ENCODE measurements at places on chromosomes 1 and 21. TPM values are rescaled to one million over a fixed set of nuclear protein-coding genes. Genes with fewer than 3 reads are reported as not detected.

The RGS13 gene
- total RNA-seq: 5.0 TPM

The NR1I3 gene
- total RNA-seq: not detected

The OLFML2B gene
- 19.1 TPM for total RNA-seq

The CR2 gene
- total RNA-seq: 0.09 TPM

The PPP2R5A gene
- total RNA-seq: 91.5 TPM

The YRDC gene
- 11.2 TPM for total RNA-seq

The PLK3 gene
- total RNA-seq: 27.7 TPM

The UBE2U gene
- total RNA-seq: not detected

The TNNT2 gene
- 6.4 TPM for total RNA-seq

The KCNC4 gene
- 10.0 TPM for total RNA-seq

The VASH2 gene
- 1.6 TPM for total RNA-seq

The OR2L8 gene
- total RNA-seq: not detected

The CCDC185 gene
- total RNA-seq: not detected

The CAPN8 gene
- total RNA-seq: 70.6 TPM

The NMNAT2 gene
- 0.62 TPM for total RNA-seq

The NBPF9 gene
- total RNA-seq: 24.2 TPM

The FCRL5 gene
- total RNA-seq: 1.2 TPM

The CD2 gene
- total RNA-seq: 9.8 TPM

The EXO1 gene
- 1.4 TPM for total RNA-seq

The SORT1 gene
- total RNA-seq: 178 TPM

The SYCP1 gene
- total RNA-seq: not detected

The RAB42 gene
- total RNA-seq: 7.0 TPM

The CELA2B gene
- total RNA-seq: not detected

The NR5A2 gene
- 1.4 TPM for total RNA-seq

The OR2L5 gene
- not detected for total RNA-seq

The MMP23B gene
- 27.2 TPM for total RNA-seq

The BTBD19 gene
- 8.7 TPM for total RNA-seq

The LYSMD1 gene
- 6.5 TPM for total RNA-seq

The FAM89A gene
- total RNA-seq: 54.6 TPM

The FCRL2 gene
- 1.3 TPM for total RNA-seq

The RALGPS2 gene
- total RNA-seq: 7.5 TPM

The PTAFR gene
- 52.8 TPM for total RNA-seq

The UBL4B gene
- total RNA-seq: not detected

The RHEX gene
- total RNA-seq: 13.5 TPM

The GUK1 gene
- 192 TPM for total RNA-seq

The RASAL2 gene
- 48.3 TPM for total RNA-seq

The SAMD13 gene
- total RNA-seq: 2.2 TPM

The LPAR3 gene
- 5.7 TPM for total RNA-seq

The AQP10 gene
- 0.47 TPM for total RNA-seq

The BRINP2 gene
- total RNA-seq: not detected

The SELL gene
- 23.8 TPM for total RNA-seq

The MARK1 gene
- 2.4 TPM for total RNA-seq

The C8B gene
- 1.2 TPM for total RNA-seq

The NAXE gene
- 62.2 TPM for total RNA-seq

The GPX7 gene
- total RNA-seq: 4.3 TPM
